Thoracic aorta (tissue), 2 donors: ENCODE measurements at places on chromosomes 16 and 17. TPM values are rescaled to one million over a fixed set of nuclear protein-coding genes. Genes with fewer than 3 reads are reported as not detected.

DNA sequence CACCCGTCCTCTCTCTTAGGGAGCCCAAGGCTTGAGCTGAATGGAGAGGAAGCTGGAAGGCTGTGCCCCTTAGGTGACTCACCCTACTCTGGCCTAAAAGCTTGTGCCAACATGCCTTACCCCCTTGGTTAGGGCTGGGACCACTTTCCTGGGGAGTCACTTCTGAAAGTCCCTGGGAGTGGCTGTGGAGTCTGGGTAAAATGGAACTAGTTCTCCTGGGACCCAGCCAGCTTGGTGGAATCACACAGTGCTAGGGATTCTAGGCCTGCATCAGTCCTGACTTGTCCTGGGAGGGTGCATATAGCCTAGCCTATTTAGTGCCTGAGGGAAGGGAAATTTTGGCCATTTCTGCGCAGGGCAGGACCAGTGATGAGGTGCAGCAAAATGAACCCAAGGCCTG, 10.5 kb downstream of the MMP28 start:
- no peaks in the 10 kb centered on the region for H3K27me3 ChIP-seq
- peak overlapping the region; percentile 0 for H3K27ac ChIP-seq
- peaks cover 13% of the 10 kb centered on the region for H3K4me1 ChIP-seq
- no peaks in the 10 kb centered on the region for H3K36me3 ChIP-seq

DNA sequence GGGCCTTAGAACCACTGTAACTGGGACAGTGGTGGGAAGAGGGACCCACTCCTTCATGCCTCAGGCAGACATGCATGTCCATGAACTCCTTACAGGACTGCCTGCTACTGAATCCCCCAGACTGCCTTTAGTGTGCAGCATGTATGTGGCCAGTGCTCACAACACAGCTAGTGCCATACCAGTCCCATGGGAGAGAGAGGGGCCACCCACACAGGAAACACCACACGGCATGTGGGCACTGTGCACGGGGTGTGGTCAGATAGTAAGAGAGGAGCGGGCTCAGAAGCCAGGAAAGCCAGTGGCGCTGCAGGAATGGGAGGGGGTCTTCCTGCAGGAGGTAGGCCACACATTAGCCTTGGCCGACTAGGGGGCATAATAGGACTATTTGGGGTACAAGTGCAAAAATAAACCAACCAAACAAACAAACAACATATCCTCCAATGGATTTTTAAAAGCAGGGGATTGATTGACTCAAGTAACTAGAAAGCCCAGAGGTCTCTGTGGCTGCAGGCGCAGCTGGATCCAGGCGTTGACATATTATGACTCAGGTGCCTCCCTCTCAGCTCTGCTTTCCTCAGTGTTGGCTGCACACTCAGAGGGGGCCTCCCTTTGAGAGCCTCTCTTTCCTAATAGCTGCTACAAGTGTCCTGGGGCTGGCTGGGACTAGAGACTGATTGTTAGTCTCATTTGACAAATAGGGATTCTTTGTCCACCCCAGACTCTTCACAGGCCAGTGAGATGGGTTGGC, 104.4 kb downstream of the AMFR start:
- H3K27ac ChIP-seq: no peak overlapping the region
- peaks cover 4% of the 10 kb centered on the region for H3K4me1 ChIP-seq
- H3K27me3 ChIP-seq: no peaks in the 10 kb centered on the region
- no peak for DNase-seq

DNA sequence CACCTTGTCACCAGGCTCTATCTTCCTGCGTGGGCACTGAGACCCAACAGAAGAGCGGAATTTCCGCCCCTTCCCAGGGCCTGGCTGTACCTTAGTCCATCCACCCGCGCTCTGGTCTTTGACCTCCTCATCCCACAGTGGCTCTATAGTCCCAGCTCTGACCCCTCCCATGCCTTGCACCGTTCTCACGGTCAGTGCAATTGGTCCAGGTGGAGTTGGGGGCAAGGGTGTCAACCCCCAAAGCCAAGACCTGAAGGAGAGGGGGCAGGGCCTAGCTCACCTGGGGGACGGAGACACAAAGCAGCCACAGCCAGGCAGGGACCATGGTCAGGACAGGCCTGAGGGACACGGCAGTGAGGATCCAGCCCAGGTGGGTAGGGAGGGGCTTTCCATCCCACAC, 944 bp downstream of the CDH16 start:
- peaks cover 7% of the 10 kb centered on the region for H3K36me3 ChIP-seq
- no peak overlapping the region for H3K27ac ChIP-seq
- no peak for DNase-seq
- no peaks in the 10 kb centered on the region for H3K27me3 ChIP-seq
- peaks cover 19% of the 10 kb centered on the region for H3K4me1 ChIP-seq

- no peaks in the 10 kb centered on the region for H3K27me3 ChIP-seq
- peaks cover 15% of the 10 kb centered on the region for H3K4me1 ChIP-seq
- no peak for DNase-seq
- H3K36me3 ChIP-seq: no peaks in the 10 kb centered on the region
- no peak overlapping the region for H3K4me3 ChIP-seq
- no peak overlapping the region for H3K27ac ChIP-seq
Observed at GRCh38 chr16:10519297-10519696, 61.1 kb downstream of the EMP2 start.

Gene GRB7
- total RNA-seq: 0.85 TPM

Gene NPTX1
- 0.56 TPM for total RNA-seq
